ENCODE measurements at places on chromosomes 4 and X. TPM values are rescaled to one million over a fixed set of nuclear protein-coding genes. Genes with fewer than 3 reads are reported as not detected.

Gene AMER1
- total RNA-seq = 2.5 TPM

Gene PNPLA4
- 13.9 TPM for total RNA-seq

Gene TEX13B
- not detected for total RNA-seq

Gene C4orf51
- total RNA-seq = not detected

Gene RHOXF2
- not detected for total RNA-seq

Gene LRIT3
- total RNA-seq = not detected

Gene TMLHE
- 10.1 TPM for total RNA-seq

Gene NWD2
- total RNA-seq = not detected

Gene AFF2
- not detected for total RNA-seq

Gene ACSL1
- 31.4 TPM for total RNA-seq

Gene FRG2
- total RNA-seq = not detected

Gene SASH3
- total RNA-seq = not detected

Gene HS6ST2
- total RNA-seq = 0.06 TPM

Gene CACNA1F
- not detected for total RNA-seq

Gene PIR
- total RNA-seq = 52.4 TPM

Gene EVC2
- total RNA-seq = 1.8 TPM

Gene IL1RAPL1
- total RNA-seq = not detected

Gene MAGEA3
- 2.8 TPM for total RNA-seq

All from A549 treated with Mapracorat at 1 μM for 4 hours (cell line).